ENCODE measurements at places on chromosomes 3 and 15. TPM values are rescaled to one million over a fixed set of nuclear protein-coding genes. Genes with fewer than 3 reads are reported as not detected.

The GOLGA6L7 gene
- not detected for total RNA-seq

- no peak for DNase-seq
These were observed 258.9 kb upstream of the CFAP20DC start for GRCh38 chr3:59308684-59309083.

- no peak for DNase-seq
These were observed 95.3 kb downstream of the STAC start for GRCh38 chr3:36475558-36475957.

The DBR1 gene
- 19.8 TPM for total RNA-seq

DNA sequence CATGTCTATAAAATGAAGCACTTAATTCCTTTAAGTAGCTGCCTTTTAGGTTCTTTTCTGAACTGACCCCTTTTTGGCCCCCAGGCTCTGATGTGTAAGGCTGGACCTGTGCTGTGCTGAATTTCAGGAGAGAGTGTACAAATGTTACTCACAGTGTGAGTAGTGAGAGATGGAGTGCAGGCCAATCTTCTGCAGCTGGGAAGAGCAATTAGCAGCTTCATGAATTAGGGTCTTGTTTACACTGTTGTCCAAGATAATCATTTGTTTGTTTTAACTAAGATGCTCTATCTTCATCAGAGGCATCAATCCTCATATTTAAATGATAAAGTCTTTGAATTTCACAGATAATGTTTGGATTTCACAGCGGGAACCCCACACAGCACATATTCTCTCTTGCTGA is 19.4 kb downstream of the ARPP21 start:
- no peak for DNase-seq

The RNF123 gene
- total RNA-seq: 17.1 TPM

The PLCB2 gene
- total RNA-seq: 61.9 TPM

The TRIP4 gene
- total RNA-seq: 14.5 TPM

- no peak for DNase-seq
These were observed 205.3 kb upstream of the LINGO1 start for GRCh38 chr15:77838061-77838460.

GRCh38 chr3:50112462-50112861 is 23.7 kb downstream of the RBM5 start:
- no peak for DNase-seq

DNA sequence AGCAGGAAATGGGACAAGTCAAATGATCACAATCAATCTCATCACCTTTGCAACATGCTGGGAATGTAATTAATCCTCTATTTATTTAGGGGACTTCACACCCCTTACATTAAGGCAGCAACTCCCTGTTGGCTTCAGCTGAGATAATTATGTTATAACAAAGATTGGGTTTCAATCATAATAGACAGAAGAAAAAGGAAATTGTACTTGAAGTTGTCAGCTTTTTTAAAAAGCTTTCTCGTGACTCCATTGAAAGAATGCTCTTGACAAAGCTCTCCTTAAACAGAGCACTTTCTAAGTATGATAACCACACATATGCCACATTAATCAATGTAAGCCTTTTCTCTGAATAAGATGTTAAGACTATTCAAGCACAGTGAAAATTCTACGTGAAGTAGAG is 65.7 kb downstream of the SHQ1 start:
- DNase-seq: no peak

DNA sequence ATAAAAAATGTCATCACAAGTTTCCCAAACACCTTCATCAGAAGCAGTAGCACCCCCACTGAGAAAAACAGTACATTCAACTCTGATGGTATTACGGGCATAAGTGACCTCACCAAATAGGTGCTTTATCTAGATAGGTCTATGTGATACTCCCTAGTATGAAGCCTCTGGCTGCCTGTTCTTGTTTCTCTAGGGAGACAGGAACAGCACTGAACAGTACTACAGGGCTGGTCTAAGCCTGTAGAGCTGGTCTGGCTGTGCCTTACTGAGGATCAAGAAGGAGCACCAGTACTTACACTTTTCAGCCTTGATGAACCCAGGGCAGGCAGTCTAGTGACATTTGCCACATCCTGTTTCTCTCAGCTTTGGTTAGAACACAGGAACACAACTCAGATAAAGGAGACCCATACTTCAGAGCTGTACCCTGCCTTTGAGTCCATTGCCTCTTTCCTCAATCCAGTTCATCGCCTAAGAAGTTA is 35.9 kb downstream of the OXNAD1 start:
- DNase-seq: no peak

DNA sequence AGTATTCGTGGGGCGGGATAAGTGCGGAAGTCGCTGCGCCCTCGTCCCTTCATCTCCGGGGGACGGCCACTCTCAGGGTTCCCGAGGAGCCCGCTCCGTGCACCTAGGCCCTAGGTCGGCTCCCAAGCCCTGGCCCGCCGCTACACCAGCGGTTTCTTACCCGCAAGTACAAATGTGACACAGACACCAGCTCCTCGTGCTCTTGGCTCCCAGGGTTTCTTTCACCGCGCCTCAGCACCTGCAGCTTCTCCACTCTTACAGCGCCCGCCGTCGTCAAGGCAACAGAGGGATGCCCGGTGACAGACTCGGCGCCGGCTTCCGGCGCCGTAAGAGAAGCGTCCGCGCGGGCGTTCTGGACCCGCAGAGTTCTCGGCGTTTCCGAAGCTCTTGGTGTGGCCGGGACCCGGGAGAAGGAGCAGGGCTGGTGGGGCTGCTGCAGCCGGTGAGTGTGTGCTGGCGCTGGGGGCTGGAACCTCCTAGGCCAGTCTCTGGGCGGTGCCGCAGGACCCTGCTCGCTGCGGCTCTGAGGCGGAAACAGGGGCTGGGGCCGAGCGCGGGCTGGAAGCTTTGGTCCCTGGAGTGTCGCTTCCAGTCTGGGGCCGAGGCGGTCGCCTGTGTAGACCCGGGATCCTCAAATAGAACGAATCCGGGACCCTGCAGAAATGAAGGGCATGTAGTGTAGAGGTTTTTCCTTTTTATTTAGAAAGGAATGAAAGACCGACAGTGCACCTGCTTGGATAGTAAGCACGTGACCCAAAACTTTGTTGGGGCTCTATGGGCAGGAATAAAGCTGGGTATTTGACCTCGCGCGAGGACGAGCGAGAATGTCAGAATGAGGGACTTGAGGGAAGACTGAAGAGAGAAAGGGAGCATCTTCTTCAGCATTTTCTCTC is 155.4 kb upstream of the GOLGA6L4 start:
- no peak for DNase-seq

DNA sequence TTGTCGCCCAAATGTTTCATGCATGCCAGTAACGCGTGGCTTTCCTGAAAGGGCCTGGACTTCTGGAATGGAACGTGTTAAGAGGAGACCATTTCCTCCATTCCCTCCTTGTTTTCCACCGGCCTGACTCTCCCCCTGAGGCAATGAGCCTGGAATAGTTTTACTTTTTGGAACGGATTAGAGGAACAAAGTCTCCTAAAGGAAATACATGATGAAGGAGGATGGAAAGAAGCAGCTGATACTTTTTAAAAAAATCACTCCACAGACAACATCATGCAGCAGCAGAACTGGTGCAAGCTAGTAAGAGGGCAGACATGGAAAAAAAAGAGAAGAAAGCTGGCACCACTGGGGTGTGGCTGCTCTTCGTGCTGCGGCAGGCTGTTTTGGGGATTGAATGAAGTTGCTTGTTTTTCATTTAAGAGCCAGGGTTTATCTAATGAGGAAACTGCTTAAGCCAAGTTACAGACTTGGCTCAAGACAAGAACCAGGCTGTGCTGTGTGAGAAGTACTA is 3.6 kb upstream of the KBTBD12 start:
- no peak for DNase-seq

DNA sequence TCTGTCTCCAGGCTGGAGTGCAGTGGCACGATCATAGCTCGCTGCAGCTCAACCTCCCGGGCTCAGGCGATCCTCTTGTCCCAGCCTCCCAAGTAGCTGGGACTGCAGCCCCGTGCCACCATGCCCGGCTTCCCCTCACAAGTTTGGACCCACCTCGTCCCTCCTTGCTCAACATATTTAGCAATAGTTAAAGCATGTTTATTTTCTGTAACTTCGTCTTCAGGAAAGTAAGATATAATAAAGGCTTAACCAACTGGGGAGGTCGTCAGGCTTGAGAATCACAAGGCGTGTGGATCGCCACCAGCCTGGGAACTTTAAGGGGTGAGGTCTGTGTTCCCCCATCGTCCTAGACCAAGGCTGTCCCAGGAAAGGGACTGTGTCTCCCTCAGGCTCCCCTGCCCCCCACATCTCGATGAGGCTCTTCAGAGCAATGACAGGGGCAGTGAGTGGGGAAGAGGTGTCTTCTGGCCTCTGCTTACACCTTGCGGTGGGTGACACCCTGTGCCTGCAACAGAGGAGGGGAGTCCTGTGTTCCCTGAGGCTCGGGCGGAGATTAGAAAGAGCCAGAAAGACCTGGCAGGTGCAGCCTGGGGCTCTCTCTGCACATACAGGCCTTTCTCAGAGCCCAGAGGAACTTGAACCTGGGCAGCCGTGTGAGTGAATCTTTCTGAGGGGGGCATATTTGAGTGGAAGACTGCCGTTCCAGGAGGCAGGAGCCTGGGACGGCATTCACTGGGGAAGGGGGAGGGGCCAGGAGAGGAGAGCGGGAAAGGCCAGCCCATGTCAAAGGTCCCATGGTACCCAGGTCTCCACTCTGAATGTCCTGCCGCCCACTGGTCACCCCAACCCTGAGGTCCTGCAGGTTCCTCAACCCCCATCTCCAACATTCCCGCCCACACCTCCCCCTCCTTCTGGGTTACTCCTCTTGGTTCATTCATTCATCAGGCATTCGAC is 152.3 kb downstream of the SMAD6 start:
- no peak for DNase-seq

The CCR2 gene
- total RNA-seq: not detected

DNA sequence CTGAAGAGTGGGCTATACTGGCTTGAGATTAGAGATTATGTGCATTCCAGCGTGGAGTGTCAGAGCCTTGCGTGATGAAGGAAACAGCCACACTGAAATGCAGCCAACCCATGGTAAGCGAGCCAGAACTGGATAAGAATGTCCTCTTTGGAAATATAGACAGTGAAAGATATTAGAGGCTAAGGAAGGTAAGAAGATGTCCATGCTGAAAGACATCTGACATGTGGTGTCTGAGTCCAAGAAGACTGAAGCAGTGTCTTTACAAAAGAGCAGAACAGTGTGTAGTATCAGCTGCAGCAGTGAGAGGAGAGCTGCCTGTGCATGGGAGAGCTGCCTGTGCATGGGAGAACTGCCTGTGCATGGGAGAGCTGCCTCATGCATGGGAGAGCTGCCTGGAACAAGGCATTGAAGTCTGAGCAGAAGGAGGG is 672.2 kb downstream of the DIPK2A start:
- DNase-seq: no peak

- peak; percentile 75 for DNase-seq
These were observed 64.2 kb upstream of the MYZAP start for GRCh38 chr15:57527382-57528091.

The DPPA2 gene
- not detected for total RNA-seq

The KLHL6 gene
- not detected for total RNA-seq

The EIF4A2 gene
- 466 TPM for total RNA-seq

- DNase-seq: no peak
These were observed 33.1 kb downstream of the WNT5A start for GRCh38 chr3:55453886-55454496.

DNA sequence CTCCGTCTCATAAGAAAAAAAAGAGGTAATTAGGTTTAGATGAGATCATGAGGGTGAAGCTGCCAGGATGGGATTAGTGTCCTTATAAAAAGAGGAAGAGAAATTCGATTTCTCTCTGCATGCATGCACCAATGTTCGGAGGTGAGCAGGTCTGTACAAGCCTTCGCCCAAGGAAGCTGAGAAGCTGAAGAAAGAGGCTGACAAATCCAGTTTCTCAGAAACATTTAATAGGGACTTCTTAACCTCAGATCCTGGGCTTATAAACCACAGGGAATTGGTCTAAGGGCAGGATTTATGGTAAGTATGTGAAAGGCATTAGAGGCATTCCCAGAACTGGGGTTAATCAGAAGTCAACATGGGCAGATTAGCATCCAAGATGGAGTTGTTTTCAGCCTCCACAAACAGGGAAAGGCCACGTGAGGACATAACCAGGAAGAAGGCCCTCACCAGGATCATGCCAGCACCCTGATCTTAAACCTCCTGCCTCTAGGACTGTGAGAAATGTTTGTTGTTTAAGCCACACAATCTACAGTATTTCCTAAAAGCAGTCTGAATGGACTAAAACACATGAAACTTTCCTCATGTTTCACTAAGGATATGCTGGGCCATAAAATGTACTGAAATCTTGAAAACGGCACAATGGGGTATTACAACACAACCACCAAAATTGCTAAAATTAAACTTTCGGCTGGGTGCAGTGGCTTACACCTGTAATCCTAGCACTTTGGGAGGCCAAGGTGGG is 11.3 kb downstream of the SHISA5 start:
- DNase-seq: no peak

DNA sequence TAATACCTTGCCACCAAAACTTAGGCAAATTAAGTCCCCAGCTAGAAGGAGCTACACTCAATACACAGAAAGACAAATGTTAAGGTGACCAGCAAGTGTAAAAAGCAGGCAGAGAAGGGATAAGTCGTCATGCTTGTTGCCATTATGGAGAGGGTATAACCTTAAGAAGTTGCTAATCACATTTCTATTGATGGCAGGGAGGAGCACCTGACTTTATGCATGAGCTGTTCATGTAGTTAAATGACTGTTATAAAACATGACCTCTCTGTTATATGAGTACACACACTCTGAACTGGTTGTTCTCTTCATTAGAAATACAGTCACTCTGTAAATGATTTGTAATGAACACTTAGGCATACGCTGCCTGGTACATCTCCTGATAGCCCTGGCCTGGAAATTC is 6.6 kb upstream of the CCNL1 start:
- DNase-seq: no peak

DNA sequence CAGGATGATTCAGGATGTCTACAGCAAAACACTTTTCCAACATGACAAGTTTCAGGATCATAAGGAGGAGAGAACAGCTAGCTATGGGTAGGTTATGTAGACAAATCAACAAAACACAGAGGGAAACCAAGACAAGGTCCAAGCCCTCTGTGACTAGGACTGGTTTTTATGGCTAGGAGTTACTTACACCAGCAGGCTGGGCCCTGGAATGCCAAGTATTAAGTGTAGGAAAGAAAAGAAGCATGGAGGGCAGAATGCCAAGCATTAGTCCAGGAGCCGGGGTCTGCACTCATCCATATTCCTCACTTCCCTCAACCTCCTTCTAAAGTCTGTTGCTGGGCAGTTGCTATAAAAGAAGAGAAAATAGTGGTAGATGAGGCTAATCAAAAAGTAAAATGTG is 35.3 kb upstream of the PPP2R3A start:
- no peak for DNase-seq

DNA sequence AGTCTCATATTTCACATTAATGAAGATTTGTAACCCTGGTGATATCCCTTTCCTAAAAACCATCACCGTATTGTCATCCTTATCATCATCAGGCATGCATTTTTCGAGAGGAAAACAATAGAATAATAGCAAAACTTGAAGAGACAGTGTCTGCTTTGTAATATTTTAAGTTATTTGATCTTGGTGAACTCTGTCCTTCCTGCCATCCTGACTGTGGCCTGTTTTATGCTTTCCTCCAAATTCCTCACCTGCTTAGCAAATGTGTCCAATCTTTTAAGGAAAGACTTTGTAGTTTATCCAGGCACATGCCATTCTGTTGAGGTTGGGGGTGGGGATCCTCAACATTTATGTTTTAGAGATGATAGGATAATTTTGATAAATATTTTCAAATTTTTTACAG is 306.1 kb upstream of the COL8A1 start:
- no peak for DNase-seq

The VWA5B2 gene
- total RNA-seq: not detected

The CACNA1D gene
- total RNA-seq: not detected

The USP19 gene
- total RNA-seq: 23.8 TPM

GRCh38 chr3:66253790-66254620 is 33.2 kb downstream of the SLC25A26 start:
- DNase-seq: no peak

The GREM1 gene
- 12.8 TPM for total RNA-seq

The CSPG4 gene
- total RNA-seq: 0.32 TPM
